ENCODE measurements at places on chromosomes 13 and 19.

DNA sequence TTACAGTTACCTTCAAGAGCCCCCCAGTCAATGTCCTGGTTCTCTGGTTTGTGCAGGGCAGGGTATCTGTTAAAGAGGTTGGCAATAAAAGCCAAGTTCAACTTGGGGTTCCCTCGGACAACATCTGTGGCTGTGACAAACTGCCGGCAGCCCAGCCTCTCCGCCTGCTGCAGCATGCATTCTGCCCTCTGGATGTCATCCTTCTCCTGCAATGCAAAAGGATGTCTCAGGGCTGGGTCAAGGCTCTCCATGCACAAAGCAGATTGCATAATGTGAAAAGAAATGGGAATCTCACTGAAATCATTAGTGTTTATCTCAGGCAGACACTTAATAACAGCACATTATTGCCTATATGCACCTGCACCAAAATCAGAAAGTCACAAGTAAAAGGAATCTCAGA, 35.1 kb downstream of the LCP1 start:
- no peak for DNase-seq

DNA sequence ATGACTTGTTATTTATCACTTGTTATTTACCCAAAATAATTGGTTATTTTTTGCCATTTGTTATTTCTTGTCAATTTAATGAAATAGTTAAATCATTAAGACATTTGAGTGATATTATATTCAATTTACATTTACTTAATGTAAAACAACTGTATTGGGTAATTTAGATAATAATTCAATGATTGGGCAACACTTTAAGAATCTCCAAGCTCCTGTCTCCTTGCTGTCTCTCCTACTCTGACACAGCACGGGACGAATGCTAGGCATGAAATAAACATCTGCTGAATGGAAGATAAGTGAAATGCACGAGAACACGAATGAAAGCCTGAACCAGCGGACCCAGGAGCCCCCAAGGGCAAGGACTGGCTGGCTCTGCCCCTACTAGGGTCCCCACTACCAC, 5.7 kb upstream of the PPP6R1 start:
- no peak for DNase-seq

GRCh38 chr13:57409121-57409520, 222.4 kb upstream of the PCDH17 start:
- no peak for DNase-seq

DNA sequence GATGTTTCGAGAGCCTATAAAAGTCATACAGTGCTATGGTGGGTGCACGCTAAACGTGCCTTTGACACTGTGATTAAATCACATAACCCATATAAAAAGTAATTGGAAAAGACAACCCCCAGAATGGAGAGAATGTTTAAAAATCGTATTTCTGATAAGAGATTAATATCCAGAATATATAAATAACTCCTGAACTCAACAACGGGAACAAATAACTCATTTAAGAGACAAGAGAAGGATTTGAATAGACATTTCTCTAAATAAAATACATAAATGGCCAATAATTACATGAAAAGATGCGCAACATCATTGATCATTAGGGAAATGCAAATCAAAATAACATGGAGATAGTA, 37.0 kb upstream of the IGFL4 start:
- no peak for DNase-seq

- DNase-seq: no peak
Measured at GRCh38 chr19:5352229-5352763, 11.7 kb upstream of the PTPRS start.

DNA sequence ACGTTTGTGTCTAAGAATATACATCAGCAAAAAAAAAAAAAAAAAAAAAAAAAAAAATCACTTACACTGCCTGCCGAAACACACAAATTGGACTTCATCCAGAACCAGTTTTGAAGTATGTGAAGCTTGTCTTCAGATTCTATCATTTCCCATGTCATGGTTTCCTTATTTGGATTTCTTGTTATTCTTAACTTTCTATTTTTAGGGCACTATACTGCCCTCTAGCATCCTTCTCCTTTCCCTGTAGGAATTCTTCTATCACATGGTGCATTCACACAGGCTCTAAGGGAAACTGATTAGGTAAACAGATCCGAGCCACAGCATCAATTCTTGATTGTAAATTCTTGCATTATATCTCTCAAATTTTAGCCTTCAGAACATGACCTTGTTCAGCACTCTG, 1507.5 kb downstream of the OLFM4 start:
- DNase-seq: peak; percentile 8

GRCh38 chr19:58560007-58560887, 1.8 kb upstream of the UBE2M start:
- DNase-seq: no peak

GRCh38 chr19:455851-456546, 4.8 kb downstream of the SHC2 start:
- no peak for DNase-seq

GRCh38 chr13:46698910-46699460, 98.0 kb downstream of the ESD start:
- no peak for DNase-seq

DNA sequence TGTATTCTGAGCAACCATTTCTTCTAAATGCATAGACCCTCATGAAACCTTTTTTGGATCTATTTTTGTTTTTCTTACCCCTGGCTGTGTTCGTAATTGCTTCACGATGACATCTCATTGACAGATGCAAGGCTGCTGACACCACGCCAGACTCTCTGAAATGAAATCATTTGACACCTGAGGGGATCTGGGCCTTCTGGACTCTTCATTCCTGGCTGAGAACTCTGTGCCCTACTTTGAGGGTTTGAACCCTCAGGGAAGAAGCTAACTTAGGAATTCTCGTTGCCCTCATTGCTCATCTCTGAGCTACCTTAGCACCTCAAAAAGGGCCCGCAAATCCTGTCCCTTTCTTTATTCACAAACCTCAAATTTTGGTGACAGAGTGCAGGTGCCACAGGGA, 40.5 kb upstream of the NBEA start:
- DNase-seq: no peak

Measured in hindlimb muscle (tissue), 1 donor.